NCI-H460 (cell line): ENCODE measurements at places on chromosomes 1 and 21. TPM values are rescaled to one million over a fixed set of nuclear protein-coding genes. Genes with fewer than 3 reads are reported as not detected.

The IL12RB2 gene
- not detected in 2 replicates for total RNA-seq

The SLAMF7 gene
- not detected in 2 replicates for total RNA-seq

The TMEM69 gene
- 50.6 and 59.2 TPM in 2 replicates for total RNA-seq

The CTSK gene
- total RNA-seq, result 2.7 and 4.5 TPM in 2 replicates

The TCHH gene
- 0.02 and 0.03 TPM in 2 replicates for total RNA-seq
